ENCODE measurements at places on chromosomes 1 and 21.

DNA sequence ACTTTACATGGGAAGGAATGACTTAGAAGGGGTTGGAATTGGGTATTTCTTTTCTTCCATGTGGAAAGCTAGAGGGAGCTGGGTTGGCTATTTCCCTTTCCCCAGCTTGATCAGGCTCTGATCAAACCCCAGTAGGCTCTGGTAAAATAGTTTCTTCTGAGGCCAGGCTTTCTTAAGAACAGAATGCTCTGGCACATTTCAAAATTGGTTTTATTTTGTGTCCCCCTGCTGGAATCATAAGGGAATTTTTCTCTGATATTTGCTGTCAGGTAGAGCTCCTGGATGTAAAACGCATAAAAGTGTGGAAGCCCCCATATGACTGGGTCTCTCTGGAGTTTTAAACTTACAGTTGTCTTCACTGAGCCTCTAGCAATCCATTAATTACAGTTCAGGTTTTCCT is 17.1 kb upstream of the APOBEC4 start:
- no peak for DNase-seq

DNA sequence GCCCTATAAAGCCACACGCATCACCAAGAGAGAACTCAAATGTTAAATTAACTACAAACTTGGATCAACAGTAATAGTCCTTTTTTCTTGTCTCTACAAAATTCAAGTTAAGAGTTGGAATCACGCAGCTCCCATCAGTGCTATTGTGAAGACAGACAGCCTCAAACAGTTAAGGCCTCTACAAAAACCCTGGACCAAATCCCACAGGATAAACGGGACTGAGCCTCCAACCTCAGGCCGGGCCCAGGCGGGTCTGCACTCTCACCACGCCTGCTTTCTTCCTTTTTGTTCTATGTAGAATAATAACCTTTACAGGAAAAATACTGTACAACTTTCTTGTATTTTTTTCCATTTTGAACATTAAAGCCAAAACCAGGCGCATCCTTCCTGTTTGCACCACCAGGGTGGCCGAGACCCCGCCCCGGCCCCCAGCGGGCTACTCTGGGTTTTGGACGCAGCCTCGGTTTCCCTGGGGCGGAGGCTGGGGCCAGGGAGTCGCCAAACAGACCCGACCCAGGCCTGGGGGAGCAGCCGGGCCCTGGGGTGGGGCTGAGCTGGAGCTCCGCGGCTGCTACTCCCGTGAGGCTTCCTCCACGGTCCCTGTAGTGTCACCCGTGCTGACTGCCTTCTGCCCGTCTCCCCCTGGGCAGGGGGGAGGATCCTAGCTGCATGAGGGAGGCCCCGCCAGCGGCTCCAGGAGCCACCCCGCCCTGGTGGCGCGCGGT is 158.4 kb downstream of the CASZ1 start:
- no peak for DNase-seq

DNA sequence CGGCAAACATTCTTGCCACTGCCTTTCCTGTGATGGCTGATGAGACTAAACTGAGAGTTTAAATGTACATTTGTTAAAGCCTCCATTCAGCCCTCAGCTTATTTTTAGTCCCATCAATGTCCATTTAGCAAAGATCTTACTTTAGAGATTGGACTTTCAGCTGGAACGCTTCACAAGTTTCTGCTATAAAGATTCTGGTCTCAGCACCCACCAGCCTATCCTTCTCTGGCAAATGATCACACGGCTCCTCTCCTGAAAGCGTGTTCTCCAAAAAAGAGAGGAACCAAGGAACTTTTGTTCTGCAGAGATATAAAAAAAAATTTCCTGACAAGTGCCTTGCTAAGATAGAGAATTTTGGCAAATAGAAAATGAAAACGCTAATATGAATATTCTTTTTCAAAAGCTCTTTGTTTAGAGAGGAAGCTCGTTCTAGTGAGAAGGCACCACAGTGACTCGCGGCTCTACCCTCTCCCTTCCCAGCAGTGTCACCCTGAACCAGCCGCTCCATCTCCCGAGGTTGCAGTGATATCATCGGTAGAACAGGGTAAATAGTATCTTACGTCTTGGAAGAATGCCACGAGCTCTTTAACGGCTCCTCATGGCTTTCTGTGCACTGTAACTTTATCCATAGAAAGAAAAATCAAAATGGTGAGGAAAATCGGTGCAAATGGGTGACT is 200.2 kb downstream of the APP start:
- DNase-seq, result no peak

DNA sequence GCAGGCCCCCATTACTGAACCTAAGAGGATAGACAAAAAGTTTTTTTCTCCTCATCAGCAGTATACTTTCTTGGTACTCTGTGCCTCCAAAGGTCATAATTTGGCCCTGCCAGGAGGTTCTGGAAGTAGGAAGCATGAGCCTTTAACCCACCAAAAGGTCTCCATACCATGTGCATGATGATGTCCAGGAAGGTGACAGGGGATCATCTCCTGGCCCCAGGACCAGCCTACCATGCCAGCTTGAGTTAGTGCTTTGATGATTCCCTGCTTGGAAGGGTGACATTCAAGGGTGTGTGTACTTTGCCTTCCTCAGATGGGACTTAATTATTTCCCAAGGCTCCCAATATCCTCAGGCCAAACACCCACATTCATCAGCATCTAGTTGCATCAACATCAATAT is 6.3 kb upstream of the SPRR1A start:
- no peak for DNase-seq

GRCh38 chr21:45363921-45364467 is 41.0 kb upstream of the COL18A1 start:
- DNase-seq, result peak; percentile 67

- no peak for DNase-seq
Measured at GRCh38 chr1:241641773-241642592, 1.8 kb upstream of the CHML start.

- DNase-seq, result no peak
Measured at GRCh38 chr1:161235957-161236775, 1.8 kb downstream of the NR1I3 start.

DNA sequence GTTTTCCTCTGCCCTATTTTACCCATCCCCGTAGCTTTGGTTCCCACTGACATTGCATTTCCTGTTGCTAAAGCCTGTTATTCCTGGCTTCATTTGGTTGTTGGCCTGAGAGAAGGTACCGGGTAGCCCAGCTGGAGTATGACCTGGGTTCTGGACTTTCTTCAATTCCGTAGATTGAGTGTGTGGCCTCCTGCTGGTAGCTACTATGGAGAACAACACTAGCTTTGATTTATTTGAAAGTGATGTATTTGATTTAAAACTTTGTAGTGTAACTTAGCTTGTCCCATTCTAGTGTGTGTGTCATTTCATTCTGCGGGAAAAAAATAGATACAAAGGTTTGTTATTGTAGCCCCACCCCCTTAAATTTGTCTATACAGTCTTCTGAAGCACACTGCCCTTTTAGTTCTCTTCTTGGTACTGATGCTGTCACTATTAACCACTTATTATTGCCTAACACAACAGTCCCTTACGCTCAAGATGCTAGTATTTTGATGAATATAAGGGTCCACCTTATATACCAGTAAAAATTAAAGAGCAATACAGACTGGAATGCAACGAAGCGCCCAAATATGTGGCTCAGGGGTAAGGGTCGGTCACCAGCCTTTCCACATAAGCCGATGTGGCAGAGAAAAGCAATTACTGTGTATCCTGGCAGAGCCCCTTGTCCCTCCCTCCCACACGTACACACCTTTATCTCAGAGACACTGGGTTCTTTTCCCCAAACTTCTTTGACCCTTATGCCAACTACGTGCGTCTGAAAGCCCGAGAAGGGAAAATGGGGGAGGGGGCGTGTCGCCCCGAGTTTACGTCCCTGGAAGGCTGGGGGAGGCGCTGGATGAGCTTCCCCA is 643 bp upstream of the MOV10 start:
- DNase-seq, result peak; percentile 34

DNA sequence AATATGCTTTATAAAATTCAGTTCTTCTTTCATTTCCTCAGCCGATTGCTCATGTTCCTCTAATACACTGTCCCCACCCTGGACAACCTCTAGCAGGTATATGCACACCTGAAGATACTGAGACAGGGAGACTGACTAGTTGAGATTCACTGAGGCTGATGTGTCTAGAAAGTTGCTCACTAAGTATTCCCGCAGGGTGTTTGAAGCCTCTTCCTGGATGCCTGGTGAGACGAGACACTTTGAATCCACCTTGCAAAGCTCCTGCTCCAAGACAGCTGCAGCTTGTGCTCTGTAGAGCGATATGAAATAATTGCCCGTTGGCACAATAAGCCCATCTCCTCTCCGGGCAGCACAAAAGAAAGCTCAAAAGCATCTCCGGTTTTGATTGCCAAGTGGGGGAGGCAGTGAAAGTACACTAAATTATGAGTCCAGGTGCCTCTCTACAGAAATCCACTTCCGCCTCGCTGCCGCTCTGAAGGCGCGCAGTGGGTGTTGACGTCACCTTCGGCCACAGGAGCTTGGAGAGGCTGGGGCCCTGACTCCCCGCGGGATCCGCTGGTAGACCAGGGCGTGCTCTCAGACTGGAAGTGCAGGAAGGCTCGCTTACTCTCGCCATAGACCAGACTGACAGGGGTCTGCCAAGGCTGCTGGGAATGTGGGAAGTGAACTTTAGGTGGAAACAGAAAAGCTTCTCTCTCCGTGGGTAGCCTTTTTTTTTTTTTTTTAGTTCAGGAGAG is 46.3 kb downstream of the GPA33 start:
- peak; percentile 62 for DNase-seq

GRCh38 chr1:66693856-66694255 is 58.4 kb upstream of the DYNLT5 start:
- no peak for DNase-seq

DNA sequence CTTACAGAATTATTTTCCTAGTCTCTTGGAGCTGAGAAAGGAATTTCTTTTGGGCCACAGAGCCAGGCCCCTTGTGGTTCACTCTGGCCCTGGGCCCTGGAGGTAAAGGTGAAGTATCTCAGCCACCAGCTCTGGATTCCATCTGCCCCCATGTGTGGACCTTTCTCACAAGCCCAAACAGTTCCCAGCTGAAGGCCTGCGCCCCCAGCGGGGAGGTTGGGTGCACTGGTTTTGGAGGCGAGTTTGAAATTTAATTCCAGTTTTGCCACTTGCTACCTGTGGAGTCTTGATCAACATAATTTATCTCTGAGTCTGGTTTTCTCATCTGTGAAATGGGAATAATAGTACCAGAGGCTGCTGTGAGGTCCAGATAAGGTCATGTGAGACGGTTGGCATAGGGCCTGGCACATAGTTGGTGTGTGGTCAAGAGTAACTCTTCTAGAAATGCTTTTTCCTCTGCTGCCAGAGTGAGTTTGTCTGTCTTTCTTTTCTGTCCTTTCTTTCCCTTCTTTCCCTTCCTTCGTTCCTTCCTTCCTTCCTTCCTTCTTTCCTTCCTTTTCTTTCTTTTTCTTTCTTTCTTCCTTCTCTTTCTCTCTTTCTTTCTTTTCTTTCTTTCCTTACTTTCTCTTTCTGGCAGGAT is 6.1 kb downstream of the AGTRAP start:
- DNase-seq, result no peak

- peak; percentile 85 for DNase-seq
Measured at GRCh38 chr1:46522184-46522968, 29.1 kb downstream of the KNCN start.

DNA sequence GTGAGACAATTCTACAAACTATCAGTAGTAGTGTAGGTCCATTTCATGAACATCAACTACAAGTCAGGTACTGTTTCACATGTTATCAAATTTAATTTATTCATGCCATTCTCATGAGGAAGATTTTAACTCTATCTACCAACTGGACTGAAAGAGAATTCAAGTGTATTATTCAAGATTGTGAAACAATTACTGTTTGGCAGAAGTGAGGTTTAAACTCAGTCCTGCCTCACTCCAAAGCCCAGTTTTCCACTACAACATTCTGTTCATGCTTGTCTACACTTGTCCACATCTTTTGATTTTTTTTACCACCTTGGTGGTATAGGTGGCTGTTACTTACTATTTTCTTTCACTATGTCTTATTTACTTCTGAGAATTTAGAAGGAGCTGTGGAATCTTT is 272.9 kb downstream of the TGFB2 start:
- no peak for DNase-seq

DNA sequence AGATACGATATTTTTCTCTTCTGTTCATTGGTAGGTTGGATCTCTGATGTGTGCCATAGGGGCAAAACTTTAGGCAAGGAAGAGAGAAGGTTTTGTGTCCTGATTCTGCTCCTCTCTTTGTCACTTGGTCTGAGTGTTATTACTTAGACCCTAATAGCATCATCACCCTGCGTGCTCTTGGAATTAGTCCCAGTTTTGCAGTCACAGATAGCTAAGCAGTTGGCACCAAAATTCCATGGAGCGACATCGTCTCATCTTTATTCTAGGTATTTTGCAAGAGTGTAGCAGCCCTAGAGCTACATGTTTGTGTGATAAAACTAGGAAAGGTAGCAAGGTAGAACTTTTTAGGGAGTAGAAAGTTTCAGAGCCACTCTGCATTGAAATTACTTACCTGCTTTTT is 23.8 kb downstream of the PIP5K1A start:
- DNase-seq, result no peak

DNA sequence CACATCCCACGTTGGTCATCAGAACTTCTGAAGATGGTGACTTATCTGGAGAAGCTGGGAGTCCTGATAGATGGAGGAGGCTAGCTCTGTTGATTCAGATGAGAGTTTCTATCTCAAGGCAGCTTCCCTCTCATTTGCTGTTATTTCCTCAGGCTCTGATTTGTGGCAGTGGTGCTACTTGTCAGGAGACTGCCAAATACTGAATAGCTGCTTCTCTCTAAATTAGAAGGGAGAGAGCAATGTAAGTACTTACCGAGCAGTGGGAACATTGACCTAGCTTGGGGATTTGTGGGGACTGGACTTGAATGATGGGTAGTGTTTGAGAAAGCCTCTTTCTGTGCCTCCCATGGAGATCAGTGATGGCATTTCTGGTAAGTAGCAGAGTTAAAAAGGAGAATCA is at the start of gene OR10K1:
Gene OR10K1, plus strand, starts transcription at position 301 of the 400 bp plus-strand sequence. CDS start 3,728 bp downstream, outside the sequence.
- DNase-seq, result no peak

GRCh38 chr21:18522181-18522972 is 118.8 kb upstream of the TMPRSS15 start:
- DNase-seq, result no peak

- no peak for DNase-seq
Measured at GRCh38 chr1:34358636-34359035, 181.9 kb downstream of the C1orf94 start.

DNA sequence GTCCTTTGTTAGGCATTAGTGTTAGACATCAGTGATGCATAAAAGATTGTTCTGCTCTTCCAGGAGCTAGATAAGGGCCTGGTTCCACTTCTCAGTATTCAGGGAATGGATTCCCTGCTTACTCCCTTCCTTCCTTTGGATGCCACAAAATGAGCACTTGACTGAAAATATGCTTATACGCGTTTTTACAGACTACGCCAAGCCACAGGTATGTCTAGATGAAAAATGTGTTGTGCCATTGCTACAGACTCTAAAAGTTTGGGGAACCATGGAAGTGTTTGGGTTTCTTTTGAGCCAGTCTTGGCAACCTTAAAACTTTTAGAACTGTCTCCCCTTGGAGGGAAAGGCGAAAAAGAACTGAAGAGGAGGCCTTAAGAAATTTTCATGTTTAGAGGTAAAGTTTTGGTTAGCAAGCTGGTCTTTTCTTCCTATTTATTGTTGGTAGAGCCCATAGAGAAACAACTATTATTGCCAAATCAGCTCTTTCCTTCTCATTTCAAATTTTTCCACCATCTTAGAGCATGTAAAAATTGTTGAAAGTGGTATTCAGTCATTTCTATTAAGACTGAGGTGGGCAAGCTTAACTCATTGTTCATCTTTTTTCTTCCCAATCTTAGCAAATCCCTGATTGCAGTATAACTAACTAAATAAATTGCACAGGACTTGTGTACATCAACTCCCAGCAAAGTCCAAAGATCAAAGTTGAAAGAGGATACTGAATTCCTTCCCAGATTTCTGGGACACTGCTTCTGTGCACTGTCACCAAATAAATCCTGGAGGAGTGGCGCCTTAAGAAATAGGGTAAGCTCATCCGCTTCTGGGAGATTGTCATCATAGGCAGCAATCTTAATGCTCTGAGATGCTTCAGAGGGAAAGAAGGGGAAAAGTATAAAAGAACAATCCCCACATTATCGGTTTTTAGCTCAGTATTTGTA is 18.9 kb downstream of the FGGY start:
- no peak for DNase-seq

Measured in NB4 (cell line).